ENCODE measurements at places on chromosomes 3 and 15.

GRCh38 chr3:51282931-51283330, 102.2 kb upstream of the MANF start:
- no peak for DNase-seq

DNA sequence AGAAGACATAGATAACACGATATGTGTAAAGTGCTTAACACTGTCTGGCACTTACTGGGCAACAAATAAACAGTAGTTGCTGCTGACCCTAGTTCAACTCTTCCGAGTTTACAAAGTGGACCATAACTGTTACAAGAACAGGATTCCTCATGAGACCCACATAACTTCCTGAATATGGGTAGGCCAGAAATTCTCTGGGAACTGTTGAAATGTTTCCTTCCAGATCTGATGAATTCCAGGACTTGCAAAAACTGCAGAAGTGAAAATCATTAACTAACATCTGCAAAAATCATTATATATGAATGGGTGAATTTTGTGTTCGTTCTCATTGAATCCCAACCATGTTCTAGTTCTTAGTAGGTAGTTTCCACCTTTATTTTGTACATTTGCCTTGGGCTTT, 181.7 kb upstream of the MME start:
- no peak for DNase-seq

DNA sequence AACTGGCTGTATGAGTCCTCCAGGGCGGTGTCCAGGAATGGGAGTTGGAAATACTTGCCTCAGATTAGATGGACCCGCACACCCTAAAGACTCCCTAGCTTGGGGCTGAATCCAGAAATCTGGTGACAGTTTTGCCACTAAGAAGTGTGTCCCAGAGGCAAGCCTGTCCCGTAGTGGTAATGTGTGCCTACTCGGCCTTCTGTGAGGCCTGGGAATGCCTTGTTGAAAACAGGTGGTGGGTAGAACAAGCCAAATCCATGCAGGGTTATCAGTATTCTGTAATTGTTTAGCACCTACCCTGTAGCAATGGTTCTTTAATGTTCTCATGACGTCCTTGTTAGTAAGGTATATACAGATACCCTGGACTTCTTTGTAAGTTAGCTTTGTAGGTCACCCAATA, 1.6 kb downstream of the C3orf52 start:
- DNase-seq, result no peak

DNA sequence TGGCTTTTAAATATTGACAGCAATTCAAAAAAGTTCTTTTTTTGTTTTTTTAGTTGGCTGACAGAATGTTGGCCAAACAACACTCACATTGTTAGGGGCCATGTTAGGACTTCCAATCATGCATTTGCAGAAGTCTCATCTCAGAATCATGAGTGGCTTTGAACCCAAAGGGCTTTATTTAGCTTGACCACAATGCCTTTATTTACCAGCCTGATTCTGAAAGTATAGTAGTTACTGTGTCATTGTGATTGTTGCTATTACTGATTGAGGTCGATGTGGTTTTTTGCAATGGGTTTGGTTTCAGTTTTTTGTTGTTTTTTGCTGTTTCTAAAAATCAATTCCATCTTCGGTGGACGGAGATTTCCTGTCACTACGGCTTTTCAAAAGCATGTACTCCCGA, 7.2 kb downstream of the GLDN start:
- DNase-seq, result no peak

DNA sequence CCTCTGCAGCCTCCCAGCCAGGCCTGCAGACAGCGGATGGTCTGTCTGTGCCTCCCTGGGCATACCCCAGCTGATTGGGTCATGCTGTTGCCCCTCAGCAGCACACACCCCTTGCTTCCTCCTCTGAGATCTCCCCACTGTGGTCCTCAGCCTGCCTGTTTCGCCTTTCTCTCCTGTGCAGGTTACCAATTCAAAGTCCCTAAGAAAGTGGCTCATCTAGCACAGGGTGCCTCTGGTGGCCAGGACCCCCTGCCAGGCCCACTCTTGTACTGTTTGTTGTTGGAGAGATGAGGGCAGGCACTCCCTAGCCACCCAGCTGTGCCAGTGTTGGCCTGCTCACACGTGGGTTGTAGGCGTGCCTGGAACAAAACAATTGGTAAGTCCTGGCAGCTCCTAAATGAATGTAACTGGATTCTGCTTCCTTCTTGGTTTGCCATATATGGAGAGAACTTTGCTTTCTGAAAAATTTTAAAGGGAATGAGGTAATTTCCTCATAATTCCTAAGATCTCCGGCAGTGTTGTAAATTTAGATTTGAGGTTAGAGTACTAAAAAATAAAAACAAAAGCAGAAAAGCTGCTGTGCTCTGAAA, 213.2 kb upstream of the IL12A start:
- DNase-seq, result no peak

- peak; percentile 76 for DNase-seq
These were observed 320.3 kb upstream of the TGFBR2 start for GRCh38 chr3:30286007-30286669.

Data from ACHN (cell line).